NCI-H2081 (cell line): ENCODE measurements at places on chromosomes 3 and 15.

- DNase-seq: no peak
Observed at GRCh38 chr3:32222950-32223349, 15.5 kb upstream of the CMTM8 start.

- no peak for DNase-seq
Observed at GRCh38 chr3:138202945-138203701, 16.0 kb downstream of the ARMC8 start.

DNA sequence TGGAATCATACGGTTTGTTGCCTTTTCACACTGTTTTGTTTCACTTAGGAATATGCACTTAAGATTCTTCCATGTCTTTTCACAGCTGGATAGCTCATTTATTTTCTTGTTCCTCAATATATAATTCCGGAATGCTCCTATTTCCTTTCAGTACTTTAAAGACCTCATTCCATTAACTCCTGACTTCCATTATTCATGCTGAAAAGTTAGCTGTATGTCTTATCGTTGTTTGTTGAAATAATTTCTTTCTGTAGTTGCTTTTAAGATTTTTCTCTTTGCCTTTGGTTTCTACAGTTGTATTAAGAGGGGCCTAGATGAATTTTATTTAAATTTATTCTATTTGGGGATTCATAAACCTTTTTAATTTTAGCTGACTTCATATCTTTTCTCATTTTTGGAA, 122.2 kb downstream of the ANXA2 start:
- DNase-seq: no peak

DNA sequence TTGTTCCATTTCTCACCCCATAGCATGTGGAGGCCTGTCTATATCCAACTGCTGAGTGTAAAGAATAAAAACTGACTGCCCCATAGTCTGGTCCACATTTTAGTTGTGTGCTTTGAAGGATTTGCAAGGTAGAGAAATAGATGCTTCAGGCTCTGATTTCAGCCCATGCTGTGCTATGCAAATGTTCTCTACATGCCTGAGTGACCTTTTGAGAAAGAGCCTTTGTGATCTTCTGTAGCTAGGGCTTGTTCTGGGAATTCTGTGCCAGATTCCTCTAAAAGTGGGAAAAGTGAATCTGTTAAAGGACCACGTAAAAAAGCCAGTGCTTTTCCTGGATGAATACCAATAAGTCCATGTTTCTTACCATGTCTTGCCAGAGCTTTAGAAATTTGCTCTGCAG, 5.2 kb downstream of the KCTD6 start:
- DNase-seq: no peak

DNA sequence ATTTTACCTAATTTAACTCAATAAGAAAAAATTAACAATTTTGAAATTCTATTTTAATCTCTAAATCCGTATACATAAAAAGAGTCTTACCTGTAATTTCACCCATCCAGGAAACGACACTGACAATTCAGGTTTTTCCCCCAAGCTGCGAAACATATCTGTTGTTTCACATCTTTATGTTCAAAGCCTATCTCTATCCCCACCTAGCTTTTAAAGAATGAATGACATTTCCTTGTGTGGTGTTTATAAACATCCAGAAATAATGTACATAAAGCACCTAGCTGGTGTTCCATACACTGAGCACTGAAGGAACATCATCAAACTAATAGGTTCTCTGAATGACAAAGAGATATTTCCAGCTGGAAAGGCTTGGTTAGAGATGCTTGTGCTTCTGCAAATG, 867.8 kb downstream of the SQOR start:
- DNase-seq: no peak

DNA sequence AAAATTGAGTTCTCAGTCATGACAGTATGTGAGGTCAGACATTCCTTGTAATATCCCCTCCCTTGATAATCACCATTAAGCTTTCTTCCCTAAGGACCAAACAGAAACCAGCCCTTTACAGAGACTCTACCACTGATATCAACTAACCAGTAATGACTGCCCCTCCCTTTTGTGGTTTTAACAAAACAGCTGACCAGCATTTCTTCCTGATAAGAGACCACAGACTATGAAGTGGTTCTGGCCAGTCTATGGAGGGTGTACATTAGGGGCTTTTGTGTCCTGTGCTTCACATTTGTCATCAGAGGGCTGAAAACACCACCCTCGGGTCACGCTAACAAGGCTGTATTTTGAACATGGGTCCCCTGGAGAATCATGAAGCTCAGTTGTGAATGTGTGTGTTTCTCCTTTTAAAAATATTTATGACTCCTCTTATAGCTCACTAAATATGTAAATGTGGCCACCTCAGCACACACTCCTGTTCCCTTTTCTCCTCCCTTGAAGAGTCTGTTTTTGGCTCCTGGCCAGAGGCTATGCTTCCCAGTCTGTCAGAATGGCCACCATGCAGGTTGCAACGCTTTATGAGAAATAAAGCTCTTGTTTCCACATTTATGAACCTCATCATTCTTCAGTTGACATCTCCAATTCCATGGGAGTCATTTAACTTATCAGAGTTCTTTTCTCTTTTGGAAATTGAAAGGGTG, 239.3 kb downstream of the CPNE4 start:
- DNase-seq: no peak

DNA sequence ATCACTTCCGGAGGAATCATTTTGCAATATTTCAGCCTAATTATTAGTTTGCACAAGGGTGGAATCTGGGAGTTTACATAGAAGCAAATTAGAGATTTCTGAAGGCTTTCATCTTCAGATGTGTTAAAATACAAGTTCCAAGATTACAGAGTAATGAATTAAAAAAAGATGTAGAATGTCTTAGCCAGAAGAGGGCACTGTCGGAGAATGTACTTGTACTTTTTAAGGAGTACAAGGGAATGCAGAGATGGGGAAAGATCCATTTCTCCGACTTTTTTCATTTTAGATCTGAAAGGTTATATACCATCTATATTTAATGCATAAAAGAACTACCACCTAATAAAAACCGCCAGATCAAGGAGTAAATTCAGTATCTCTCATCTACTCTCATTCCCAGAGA, 43.1 kb upstream of the WDR5B start:
- no peak for DNase-seq

DNA sequence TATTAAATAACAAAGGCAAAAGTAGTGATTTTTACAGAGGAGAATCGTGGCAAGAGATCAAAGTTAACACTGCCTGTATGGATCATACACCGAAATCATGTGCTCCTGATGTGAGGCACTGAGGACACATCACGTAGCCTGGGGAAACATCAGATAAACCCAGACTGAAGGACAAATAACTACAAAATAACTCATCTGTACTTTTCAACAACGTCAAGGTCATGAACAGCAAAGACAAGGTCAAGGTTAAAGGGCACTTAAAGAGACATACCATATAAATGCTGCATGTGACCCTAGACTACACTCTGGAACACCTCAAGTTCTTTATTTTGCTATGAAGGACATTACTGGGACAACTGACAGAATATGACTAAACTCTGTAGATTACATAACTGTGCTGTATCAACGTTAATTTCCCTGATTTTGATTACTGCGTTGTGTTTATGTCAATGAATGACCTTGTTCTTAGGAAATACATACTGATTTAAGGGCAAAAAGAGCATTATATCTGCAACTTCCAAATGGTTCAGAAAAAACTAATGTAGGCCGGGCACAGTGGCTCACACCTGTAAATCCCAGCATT, 48.1 kb downstream of the CHSY1 start:
- DNase-seq: no peak

DNA sequence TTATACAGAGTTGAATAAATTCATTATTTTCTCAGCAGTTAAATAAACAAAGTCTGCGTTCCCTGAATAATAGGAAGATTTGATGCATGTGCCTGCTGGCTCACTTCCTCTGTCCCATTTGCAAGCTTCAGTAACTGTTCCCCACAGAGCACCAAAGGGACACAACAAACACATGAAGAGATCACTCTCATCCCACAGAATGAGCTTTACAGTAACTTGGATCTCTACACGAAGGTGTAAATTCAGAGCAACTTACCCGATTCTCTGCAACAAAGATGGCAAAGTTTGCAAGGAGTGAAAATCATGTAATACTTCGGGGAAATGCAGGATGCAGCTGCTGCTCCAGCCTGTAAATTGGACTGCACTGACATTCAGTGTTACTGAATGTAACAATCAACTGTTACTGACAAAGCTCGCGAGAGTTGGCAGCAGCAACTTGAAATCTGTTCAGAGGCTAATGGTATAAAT, at the start of gene BCHE:
TSS of gene BCHE (minus strand) at position 366 of the 468 bp plus-strand sequence. CDS start 6,390 bp downstream, outside the sequence.
- DNase-seq: peak; percentile 94

DNA sequence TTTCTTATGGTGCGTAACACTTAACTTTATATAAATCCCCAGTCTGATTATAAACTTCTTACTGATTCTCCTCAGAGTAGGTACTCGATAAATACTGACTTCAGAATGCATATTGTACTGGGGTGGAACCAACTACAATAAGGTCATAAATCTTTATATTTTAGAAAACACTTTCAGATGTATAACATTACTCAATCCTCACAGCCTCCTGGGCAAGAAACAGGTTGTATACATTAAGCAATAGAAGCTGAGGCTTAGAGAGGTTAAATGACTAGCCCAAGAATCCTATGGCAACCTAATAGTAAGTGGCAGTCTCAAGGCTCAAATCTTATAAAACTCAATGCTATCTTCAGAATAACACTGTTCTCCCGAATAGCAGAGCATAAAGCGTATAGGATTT, 9.1 kb downstream of the VPS13C start:
- DNase-seq: no peak

- DNase-seq: peak; percentile 31
Observed at GRCh38 chr3:45583021-45583851, 11.3 kb upstream of the LIMD1 start.

DNA sequence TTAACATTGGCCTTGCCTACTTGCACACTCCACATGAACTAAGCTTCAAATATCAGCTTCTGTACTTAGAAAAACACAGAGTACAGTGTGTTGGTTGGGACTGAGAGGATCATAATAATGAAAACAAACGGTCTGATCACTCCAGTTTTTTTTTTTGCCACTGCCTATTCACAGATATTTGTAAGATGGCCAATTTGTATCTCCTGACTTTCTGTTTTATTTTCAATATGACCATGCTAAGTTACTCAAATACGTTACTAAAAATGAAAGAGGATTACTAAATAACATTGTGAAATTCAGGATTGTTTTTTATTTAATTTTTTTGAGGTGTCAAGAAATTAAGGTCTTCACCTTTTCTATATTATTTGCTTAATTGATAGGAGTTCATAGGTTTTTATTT, 595.1 kb downstream of the TUSC7 start:
- no peak for DNase-seq

DNA sequence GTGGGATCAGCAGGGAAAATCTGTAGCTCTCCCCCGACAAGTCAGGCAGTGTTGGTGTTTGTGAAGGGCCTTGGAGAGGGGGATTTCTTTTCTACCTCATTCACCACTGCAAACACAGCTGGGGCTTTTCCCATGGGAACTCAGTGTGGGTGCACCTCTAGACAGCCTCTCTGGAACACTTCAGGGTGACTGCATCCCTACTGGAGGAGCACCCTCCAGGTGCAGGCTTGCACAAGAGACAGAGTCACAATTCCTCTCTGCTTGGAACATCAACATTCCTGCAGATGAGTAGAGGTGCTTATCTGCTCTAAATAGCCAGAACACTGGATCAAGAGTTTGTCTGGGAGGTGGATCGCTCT, 72.7 kb upstream of the AKAP13 start:
- no peak for DNase-seq

GRCh38 chr3:88918841-88919240, 188.6 kb upstream of the EPHA3 start:
- DNase-seq: no peak

DNA sequence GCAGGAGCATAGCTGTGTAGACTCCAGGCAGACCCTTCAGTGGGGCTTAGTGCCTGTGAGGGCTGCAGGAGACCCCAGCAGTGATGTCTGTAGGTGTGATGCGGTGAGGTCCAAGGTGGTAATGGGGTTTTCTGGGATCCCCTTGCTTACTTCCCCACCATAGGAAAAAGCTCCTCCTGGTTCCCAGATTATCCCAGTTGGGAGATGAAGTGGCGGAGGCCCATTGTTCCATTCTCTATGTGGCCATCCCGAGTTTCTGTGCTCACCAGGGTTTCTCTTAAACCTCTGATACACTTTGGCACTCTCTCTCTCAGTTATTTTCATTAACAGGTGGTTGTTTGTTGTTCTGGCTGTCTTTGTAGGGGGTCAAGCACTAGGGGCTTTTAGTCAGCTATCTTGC, 146.7 kb upstream of the IGF1R start:
- DNase-seq: no peak

- peak; percentile 27 for DNase-seq
Observed at GRCh38 chr3:185065059-185065458, 87.8 kb downstream of the C3orf70 start.

DNA sequence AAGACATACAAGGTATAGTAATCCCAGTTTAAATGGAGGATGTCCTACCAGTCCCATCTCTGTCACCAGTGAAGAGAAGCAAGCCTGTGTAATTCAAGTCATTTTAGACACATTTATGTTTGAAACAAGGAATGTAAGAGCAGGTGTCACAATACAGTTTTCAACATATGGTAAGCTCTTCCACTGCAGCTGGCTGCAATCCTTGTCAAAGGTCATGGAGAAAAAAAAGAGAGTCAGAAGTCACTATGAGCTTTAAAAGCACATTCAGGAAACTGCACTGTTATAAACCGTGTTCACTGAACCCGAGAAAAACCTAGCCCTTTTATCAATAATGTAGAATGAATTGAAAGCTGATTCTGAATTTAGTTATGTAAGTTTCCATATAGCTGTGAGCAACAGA, 206.4 kb downstream of the NAALADL2 start:
- DNase-seq: no peak

- no peak for DNase-seq
Observed at GRCh38 chr3:13537909-13538296, 11.0 kb upstream of the FBLN2 start.

DNA sequence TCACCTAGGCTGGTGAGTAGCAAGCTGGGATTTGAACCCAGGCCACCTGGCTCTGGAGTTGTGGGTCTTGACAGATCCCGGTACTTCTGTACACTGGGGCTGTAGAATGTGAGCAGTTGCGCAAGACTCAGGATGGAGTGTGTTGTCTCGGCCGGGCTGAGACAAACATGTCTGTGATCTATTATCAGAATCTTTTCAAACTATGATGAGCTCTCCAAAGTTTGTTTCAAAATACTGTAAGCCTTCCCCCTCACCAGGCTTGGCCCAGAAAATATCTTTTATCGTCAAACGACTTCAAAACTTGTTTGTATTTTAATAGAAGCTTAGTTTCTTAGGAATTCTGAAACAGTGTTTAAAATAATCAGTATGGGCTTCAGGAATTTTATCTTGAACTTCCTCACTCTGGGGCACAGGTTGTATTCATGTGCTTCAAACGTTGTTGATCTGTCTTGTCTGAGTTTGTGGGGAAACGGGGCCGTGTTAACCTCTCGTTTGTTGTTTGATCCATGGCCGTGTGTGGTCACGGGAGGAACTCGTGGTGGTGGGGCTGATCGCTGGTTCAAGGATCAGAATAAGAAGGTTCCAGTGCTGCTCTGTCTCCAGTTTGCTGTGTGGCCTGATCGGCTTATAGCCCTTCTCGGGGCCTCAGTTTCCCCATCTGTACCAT, 40.3 kb upstream of the TFRC start:
- DNase-seq: no peak

GRCh38 chr3:180983136-180983535, 6.4 kb downstream of the DNAJC19 start:
- DNase-seq: no peak
